NCI-H1930 (cell line): ENCODE measurements at places on chromosomes 4 and X.

DNA sequence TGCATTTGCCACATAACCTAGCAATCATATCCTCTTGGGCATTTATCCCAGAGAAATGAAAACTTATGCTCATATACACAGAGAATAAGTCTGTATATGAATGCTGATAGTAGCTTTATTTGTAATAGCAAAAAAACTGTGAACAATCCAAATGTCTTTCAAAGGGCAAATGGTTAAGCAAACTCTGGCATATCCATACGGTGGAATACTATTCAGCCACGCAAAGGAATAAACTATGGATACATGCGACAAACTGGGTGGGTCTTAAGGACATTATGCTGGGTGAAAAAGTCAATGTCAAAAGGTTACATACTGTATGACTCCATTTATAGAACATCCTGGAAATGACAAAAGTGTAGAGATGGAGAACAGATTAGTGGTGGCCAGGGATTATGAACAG lies 17.6 kb upstream of the CBR4 start:
- DNase-seq: no peak

- DNase-seq: no peak
Measured at GRCh38 chr4:15427161-15427560, 672 bp upstream of the C1QTNF7 start.

DNA sequence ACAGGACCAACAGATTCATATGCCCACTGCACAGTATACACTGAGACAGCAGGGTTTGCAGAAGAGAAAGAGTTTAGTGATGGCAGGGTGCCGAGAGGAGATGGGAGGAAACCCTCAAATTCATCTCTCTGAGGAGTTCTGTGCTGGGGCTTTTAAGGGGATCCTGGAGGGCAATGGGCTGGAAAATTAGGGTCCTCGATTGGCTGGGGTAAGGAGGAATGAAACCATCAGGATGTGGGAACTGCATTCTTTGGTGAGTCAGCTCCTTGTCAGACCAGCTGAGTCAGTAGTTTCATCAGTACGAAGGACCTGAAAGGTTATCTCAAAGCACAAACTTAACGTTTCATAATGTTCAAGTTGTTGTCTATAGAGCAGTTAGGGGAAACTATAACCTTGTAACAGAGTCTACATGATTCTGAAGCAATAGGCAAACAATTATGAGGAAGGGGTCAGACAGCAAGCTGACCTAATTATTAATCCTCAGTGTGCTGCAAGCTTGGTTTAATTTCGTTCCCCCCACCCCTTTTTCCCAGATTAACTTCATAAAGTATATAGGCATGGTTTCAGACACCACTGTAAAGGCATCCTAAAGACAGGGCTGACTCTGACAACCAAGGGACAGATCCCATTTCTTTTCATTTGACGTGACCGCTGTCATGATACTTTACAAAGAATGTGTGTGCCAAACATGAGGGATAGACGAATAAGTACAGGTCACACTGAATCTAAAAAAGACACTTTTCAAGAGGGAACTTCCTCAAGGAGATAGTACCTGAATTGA lies 1.5 kb upstream of the MSMO1 start:
- DNase-seq: no peak

DNA sequence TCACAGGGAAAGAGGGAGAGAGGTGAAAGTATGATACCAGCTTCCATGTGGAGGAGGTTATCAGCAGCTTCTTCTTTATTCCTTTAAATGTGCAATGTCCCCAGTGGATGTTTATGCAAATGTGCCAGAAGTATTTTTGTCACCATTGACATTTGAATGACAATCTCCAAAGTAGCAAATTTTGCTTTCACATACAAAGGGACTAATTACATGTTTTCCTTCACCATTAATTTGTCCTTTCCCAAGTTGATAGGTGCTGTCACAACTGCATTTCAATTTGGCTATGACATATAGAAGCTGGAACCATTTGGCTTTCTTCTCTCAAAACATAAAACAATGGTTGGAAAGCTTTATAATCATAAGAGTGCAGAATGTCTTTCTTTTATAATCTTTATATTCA lies 469.0 kb upstream of the NWD2 start:
- DNase-seq: no peak

- DNase-seq: no peak
Measured at GRCh38 chr4:156620786-156621185, 350.8 kb downstream of the PDGFC start.

DNA sequence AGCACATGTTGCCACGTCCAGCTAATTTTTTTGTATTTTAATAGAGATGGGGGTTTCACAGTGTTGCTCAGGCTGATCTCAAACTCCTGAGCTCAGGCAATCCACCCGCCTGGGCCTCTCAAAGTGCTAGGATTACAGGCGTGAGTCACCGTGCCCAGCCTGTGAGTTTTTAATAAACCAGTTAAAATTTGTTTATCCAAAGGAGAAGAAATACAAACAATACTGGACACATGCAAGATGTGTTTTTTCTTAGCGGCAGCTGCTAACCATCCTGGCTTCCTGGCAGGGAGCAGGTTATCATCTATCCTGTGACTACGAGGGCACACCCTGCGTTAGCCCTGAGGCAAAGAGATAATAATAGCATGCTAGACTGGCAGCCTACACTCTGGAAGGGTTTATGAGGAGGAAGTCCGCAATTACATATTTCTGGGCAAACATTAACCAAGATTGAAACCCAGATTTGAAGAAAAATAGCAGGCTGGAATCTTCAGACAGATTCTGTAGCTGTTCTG lies 191.4 kb downstream of the SPRY1 start:
- peak; percentile 13 for DNase-seq

DNA sequence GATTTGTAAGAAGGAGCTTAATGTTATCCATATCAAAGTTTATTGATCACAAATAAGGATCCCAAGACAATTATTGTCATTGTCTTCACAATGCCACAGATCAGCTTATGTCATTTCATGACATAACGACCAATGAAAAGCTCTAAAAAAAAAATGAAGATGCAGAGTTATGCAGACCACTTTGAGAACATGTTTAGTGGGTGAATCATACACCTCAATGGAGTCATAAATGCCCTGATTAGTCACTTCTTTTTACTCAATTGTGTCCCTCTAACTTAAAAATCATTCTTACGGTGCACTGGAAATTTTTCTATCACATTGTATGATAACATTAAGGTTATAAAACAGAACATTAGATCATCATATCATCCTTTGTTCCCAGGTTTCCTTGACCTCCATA lies 87.6 kb upstream of the GABRG1 start:
- no peak for DNase-seq

DNA sequence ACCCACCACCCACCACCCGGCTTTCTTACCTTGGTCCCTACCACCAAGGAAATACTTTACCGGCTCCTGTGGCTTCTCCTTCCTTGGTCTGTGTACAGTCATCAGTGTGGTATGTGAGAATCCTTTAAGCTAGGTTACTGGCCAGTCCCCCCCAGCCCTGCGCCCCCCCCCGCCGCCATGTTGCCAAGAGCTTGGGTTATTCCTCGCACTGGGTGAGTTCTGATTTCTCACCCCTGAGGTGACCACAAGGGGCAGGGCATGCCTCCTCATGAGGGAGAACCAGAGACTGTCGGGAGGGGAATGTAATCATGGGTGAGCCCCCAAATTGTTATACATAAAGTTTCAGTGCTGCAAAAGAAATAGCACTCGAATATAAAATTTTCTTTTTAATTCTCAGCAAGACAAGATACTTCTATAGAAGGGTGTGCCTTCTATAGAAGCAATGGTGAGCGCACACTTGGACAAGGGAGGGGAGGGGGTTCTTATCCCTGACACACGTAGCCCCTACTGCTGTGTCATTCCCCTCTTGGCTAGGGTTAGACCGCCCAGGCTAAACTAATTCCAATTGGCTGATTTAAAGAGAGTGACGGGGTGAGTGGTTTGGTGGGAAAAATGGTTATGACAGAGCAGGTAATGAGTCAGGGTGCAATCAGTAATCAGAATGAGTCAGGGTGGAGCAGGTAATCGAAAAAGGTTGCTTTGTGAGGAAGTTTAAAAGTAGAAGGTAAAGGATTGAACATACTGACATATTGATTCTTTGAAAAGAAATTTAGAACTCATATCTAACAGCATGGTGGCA lies 133.2 kb downstream of the KDM6A start:
- DNase-seq: no peak

DNA sequence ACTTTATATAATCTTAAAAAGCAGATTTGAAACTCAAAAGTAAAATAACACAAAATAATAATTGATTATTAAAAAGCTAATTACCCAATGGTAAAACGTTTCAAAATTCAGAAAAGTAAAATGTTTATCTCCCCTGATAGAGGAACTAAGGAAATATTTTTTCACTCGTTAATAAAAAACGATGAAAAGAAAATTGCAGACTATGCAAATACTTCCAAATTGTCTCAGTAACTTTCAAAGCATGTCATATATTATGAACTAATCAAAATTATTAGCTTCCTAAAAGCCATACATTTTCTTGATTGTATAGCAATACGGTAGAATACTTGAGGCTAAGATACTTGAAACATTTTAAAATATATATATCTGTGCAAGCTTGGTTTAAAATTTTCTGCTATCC lies 366.3 kb downstream of the TLL1 start:
- no peak for DNase-seq

- DNase-seq: no peak
Measured at GRCh38 chr4:124887739-124888138, 175.2 kb upstream of the ANKRD50 start.

GRCh38 chr4:122711919-122712318 lies 20.6 kb upstream of the BBS12 start:
- no peak for DNase-seq

GRCh38 chr4:77039796-77040195 lies 36.0 kb downstream of the CCNI start:
- no peak for DNase-seq

- no peak for DNase-seq
Measured at GRCh38 chr4:14539246-14539645, 463.0 kb upstream of the CPEB2 start.

GRCh38 chr4:168451331-168451730 lies 29.0 kb downstream of the DDX60L start:
- DNase-seq: no peak

DNA sequence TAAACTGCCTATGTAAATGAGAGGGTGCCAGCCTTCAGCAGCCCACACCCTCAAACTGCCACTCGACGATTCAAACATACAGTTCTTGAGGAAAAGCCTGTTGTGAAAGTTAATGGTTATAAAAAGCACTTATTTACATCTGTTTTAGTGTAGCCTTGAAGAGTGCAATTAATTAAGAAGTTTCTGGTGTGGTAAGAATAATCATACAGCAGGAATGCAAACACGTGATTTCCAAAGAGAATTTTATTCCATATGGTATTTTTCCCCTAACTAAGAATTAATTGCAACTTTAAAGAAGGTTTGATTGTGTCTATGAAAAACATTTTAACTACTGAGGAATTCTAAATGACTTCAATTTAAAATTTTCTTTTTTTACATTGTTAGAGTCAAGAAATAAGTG lies 176.3 kb upstream of the PITX2 start:
- DNase-seq: no peak

DNA sequence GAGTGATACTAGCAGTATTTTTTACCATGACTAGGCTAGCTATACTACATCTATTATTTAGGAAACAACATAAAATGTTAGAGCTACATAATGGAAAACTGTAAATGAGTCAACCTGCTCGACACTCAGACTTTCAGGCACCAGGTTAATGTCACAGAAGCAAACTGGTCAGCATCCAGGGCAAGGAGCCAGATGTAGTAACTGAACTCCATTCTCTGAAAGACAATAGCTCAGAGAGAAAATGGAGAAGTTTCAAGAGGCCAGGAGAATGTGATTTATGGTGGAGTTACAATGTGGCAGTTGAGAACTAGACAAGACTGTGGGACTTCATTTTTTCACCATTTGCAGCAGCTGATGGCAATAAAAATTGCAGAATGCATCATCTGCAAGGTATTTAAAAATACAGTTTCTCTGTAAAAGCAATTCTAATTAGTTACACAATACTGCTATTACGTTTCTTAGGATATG lies 342.7 kb upstream of the PABPC4L start:
- peak; percentile 44 for DNase-seq

GRCh38 chr4:127732623-127733328 lies 2.6 kb downstream of the SLC25A31 start:
- peak; percentile 7 for DNase-seq

DNA sequence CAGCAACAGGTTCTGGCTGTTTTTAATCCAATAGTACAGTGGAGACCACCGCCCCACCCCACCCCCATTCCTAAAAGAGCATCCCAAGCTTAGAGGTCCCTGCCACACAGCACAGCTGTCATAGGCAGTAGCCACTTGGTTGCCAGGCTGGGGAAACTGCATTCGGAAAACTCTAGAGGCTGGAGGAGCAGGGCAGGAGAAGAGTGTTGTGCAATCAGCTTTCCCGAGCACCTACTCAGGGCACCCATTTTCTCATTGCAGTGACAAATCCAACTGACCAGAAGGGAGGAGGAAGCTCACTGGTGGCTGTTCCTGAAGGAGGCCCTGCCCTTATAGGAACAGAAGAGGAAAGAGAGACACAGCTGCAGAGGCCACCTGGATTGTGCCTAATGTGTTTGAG lies 1.1 kb downstream of the CXCL1 start:
- DNase-seq: no peak

GRCh38 chrX:132015875-132016274 lies 7.2 kb upstream of the STK26 start:
- no peak for DNase-seq

DNA sequence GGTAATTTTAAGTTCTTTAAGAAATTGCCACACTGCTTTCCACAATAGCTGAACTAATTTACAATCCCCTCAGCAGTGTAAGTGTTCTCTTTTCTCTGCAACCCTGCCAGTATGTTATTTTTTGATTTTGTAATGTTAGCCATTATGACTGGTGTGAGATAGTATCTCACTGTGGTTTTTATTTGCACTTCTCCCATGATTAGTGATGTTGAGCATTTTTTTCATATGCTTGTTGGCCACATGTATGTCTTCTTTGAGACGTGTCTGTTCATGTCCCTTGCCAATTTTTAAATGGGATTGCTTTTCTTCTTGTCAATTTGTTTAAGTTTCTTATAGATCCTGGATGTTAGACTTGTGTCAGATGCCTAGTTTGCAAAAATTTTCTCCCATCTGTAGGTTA lies 86.1 kb downstream of the BMP3 start:
- DNase-seq: no peak

- DNase-seq: no peak
Measured at GRCh38 chrX:121649417-121649816, 602.0 kb downstream of the GLUD2 start.

DNA sequence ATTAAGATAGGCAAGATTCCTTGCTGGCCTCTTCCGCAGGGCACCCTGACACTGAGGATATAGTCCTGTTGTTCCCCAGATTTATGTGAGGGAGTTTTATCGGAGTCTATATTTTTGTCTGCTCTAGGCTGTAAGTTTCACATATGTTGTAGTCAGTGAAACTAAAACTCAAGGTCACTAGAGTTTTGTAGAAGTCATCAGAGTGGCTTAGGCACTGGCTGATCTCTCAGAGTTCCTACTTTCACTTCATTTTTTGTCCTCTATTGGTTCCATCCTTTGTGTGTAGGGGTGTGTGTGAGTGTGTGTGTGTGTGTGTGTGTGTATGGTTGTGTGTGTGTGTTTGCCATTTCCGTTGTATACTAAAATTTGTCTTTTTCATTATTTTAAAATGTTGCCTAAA lies 577.5 kb downstream of the IQCM start:
- no peak for DNase-seq
